ENCODE measurements at places on chromosomes 6 and 20.

DNA sequence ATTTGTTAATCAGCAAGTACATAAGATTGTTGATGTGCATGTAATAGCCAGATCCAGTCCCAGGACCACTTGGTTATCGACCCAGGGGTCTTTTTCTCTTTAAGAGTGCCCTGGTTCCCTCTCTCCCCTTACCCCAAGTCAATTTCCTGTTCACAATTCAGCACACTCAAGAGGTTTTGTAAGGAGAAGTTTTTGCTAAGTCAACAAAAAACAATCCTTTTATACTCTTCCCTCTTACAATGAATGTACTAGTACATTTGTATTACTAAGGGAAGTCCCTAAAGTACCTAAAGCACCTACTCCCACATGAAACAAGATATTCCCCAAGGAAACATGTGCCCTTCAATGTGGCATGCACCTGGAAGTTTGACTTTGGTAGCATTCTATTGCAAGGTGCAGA, 1.6 kb upstream of the NT5DC1 start:
- no peak for DNase-seq

DNA sequence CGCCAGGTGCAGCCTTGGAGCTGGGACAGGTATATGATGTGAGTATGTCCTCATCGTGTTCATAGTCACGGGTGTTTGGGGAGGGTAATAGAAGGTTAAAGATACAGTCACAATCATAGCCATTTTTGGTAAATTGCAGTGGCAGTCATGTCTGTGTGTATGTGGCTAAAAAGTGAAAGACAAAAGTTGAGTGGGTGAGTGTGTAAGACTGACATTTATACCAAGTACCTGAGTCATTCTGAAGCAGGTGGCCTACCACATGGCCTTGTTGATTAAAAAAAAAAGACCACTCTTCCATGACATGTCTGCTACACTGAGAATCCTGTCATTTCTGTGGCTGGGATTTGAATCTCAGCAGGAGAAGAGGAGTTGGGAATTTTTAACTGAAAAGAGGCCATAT, 181.9 kb downstream of the SCP2D1 start:
- no peak for DNase-seq

- no peak for DNase-seq
Observed at GRCh38 chr6:70956191-70956450, 739 bp downstream of the B3GAT2 start.

DNA sequence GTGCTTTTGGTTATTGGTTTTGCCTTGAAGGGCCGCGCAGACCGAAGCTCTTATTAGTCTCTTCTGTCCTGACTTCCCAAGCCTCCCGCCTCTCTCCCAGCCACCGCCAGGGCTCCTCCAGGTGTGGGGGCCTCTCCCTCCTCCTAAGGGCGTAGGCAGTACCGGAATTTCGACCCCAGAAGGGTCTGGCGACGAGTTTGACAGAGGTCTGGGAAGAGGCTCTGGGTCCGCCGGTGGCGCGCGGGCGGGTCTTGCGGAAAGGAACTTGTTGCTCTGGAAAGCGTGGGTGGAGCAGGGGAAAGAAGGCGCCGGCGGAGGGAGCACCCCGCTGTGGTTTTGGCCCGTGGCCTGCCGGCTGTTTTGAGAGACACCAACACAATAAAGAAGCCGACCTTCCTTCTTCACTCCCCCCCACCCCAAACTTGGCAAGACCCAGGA, 1.8 kb downstream of the PCSK2 start:
- DNase-seq = no peak
